ENCODE measurements at places on chromosomes 5 and 9.

- DNase-seq: no peak
These were observed 269.9 kb upstream of the PAPPA start for GRCh38 chr9:115883467-115884329.

DNA sequence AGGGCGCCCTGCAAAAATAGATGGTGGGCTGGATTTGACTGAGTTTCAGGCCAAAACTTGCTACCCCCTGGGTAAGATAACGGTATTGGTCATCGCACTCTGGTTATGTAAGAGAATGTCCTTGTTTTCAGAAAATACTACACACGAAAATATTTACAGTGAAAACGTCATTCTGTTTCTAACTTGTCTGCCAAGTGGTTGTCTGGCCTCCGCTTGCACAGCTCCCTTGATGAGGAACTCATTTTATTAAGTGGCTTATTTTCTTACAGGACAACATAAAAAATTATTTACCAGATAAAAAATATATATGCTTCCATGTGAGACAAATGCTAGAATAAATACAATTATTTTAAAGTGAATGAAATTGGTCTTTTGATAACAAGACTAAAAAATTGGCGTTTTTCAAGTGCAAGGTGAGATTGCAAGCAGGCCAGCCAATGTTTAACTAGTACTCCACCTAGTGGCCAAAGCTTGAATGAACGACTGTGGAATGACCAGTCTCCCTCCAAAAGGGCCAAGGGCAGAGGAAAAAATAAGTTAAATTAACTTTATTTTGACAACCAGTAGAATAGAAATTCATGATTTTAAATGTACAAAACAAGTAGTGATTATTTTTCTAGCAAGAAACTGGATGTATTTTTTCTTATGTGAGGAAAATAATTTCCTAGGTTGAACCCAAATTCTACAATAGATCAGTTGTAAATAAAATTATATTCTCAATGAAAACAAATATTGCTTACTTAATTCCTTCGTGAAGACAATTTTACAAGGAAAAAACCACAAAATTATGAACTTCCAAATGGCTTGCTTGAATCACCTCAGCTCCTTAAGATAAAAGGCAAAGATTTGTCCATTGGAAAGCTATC lies 93.2 kb downstream of the ZFAND5 start:
- peak; percentile 67 for DNase-seq

- DNase-seq: no peak
These were observed 32.6 kb downstream of the ADAMTS2 start for GRCh38 chr5:179312557-179313235.

- no peak for DNase-seq
These were observed 4.0 kb downstream of the LMBRD2 start for GRCh38 chr5:36147681-36148080.

DNA sequence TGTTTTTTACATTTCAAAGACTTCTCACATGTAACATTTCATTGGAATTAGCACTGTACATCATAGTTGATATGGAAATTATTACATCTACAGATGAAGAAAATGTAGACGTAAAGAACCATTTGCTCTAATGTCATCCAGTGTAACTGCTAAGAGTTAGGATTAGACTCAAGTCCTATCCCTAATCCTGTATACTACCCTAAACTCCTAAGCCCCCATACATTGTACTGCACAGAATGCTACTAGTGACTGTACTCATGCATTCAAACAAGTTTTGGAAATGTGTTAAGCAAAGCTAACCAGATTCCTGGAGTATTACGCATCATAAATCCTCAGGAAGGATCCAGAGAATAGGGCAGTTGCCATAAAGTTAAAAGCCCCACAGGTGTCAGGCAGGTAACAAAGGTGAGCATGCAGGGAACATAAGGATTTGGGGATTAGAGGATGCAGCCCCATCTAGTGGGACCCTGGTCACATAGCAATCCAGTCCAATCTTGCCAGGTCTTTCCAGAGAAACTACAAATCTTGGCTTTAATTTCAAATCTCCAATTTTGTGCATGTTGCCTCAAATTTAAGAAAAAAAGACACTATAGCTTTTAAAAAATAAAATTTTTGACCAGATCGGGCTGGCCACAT lies 32.0 kb downstream of the HAVCR1 start:
- DNase-seq: no peak

GRCh38 chr5:134555890-134556311 lies 30.4 kb downstream of the JADE2 start:
- DNase-seq: peak; percentile 73

DNA sequence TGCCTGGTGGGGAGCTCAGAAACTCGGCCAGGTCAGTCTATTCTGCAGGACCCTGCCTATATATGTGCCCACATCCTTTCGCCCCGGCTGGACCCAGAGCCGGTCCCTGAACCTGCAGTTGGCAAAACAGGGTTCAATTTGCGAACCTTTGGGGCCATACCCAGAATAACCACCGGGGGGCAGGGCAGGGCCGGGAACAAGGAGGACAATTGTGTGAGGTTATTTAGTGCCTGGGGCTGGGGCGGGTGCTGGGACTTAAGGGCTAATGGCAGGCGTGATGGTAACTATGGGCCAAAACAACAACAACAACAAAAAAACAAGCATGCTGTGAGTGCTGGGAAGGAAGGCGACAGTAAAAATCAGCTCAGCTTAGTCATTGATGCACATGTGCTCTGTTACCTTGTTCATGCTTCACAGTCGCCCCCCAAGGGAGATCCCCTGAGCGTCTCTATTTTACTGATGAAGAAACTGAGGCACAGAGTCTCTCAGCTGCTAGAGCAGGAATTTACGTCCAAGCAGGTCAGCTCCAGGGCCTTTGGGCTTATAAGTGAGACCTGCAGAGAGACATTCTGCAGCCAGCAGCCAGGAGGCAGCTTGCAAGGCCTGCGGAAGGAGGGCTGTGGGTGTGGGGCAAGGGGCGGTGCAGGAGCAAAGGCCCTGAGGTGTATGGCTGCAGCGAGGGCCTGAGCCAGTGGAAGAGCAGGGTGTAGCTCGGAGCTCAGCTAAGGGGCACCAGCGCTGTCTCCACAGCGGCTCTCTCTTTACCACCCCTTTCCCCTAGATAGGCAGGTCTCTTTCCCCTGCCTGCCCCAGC lies 106.0 kb downstream of the PHF2 start:
- DNase-seq: peak; percentile 86

DNA sequence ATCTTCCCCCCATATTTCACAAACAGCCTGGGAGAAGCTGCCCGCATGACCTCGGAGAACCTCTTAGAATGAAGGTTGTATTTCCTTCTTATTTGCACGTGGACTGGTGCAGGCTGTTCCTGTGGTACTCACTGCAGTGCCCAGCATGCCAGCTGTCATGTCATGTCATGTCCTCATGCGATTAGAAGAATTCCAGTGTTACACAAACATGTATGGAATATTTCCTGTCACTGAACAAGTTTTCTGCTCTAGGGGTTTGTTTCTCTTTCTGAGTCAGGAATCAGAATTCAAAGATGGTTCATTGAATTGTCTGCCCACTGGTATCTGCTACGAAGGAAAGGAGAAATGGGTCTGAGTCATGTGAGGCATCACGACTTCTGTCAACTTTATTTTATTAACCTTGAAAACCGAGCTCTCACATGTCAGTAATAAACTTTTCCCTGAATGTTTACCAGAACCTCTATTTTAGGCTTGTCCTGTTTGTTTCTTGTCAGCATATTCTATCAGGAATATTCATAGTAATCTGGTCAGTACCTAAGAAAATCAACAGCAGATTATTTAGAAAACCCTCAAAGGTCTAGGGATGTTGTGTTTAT lies 415.6 kb downstream of the GADD45G start:
- no peak for DNase-seq

DNA sequence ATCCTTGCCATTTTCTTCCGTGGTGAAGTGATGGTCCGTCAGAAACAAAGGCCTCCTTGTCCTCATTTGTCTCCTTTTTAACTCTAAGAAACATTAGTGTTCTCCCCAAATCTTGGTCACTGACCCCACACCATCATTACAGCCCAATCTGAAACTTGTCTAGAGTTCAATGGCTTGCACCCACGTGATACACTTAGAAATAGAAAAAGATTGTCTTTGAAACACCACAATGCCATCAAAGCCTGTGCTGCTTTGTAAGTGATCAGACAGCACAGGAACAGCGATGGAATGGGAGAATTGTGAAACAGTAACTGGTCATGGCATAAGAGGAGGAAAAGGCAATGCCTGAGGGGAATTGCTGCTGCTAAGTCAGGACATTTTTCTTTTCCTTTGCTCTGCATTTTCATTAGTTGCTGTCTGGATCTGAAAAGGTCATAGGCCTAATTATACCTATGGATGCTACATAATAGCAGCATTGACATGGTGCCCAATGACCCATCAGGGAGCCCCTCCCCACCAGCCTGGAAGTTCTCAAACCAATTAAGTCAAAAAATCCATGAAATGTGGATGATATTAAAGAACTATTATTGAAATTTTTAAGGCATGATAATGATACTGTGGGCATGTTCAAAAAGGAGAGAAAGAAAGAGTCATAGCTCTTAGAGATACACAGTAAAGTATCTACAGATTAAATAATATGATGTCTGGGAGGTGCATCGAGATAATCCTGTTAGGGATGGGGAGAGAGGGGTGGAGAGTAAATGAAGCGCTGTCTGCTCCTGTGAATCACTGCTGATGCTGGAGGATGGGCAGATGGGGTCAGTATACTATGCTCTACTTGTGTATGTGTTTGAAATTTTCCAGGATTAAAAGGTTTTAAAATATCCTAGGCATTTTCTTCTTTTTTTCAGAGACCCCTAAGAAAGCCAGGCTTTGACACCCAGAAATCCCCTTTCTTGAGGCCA lies 83.6 kb downstream of the ENC1 start:
- no peak for DNase-seq

DNA sequence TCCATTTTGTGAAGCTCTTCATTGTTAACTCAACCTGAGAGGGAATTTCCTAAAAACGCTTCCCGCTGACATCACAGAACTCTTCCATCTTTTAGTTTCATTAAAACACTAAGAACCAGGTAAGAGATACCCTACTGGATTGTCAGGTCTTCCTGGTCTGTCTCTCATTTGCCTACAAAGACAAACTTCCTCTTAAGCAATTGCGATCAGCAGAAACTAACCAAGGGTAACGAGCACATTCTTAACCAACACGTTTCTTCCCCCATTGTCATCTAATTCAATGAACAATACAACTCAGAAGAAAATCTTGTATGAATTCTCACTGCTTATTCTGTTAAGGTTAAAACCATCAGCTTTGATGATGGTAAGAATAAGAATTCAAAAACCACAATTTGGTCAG lies 6.6 kb downstream of the FBXW11 start:
- DNase-seq: no peak

DNA sequence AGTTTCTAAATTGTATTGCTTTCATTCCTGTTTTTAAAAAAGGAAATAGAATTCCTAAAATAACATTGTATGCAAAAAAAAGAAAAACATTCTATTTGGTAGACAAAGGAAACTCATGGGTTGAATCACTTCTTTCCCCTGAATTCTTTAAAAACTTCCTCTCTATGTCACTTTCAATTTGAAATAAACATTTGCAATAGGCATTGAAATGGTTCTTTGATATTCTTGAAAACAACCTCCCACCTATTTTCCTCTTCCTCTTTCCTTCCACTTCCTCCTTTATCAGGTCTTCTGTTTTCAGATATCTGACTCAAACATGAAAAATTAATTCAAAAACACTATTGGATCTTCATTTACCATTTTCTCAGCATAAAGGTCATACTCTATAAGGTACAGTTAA lies 442.0 kb upstream of the MEF2C start:
- DNase-seq: no peak

DNA sequence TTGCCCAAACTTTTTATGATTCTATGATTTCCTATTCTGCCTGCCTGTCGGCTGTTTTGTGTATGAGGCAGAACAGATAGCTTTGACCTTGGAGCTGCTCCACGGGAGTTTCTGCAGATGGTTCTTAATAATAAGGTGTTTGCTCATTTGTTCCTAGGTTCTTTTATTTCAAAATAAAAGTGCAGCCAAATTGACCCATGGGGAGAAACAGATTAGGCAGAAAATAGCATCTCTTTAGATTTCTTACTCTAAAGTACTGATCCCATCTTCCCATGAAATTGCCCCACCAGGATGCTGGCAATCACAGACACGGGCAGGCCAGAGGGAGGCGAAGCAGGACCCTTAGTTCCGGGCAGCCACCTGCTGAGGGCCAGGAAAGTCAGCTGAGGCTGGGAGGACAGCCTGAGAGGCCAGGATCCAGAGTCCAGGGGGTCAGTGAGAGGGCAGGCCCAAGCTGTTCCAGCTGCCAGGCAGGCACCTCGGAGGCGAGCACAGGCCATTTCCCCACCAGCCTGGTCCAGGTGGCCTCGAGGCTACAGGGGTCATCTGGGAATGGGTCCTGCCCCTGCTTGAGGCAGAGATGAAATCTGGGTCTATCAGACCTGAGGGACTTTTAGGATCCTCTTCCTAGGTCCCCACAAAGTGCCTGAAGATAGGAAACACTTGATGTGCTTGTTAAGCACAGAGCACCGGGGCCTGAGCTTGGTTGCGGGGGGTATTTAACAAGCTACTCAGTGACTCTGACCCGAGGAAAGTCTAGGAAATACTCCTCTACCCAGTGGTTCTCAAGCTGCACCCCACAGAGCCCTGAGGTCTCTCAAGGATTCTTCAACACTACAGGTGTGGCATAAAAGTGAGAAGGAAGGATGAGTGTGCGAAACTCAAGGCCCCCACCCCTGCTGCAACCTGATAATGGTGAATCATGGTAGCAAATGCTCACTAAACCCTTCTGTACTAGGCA lies 145.4 kb downstream of the CMYA5 start:
- no peak for DNase-seq

- DNase-seq: no peak
These were observed 18.3 kb downstream of the RANBP17 start for GRCh38 chr5:170880084-170880483.

- no peak for DNase-seq
These were observed 41.2 kb upstream of the PLPP1 start for GRCh38 chr5:55575815-55576583.

GRCh38 chr9:113154471-113154870 lies 3.7 kb downstream of the SLC31A2 start:
- DNase-seq: no peak

DNA sequence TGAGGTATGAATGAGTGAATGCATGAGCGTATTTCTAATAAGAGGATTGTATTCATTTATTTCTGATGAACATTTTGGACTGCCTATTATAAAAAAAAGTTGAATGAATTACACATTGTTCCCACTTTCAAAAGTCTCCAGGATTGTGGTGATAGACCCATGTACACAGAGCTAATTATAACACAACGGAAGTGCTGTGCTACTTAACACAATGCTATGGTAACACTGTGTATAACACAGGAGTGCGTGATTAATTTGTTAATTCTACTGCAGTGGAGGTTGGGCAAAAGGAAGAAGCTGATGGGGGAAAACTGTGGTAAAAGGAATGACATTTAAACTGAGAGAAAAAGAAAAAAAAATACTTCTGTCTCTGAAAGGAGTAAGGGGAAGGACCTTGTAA lies 147.8 kb upstream of the MEF2C start:
- DNase-seq: no peak

GRCh38 chr5:64318175-64318574 lies 152.5 kb downstream of the RNF180 start:
- DNase-seq: no peak

- no peak for DNase-seq
These were observed 24.8 kb downstream of the FYB1 start for GRCh38 chr5:39194466-39195136.

- no peak for DNase-seq
These were observed 396.5 kb upstream of the BRINP1 start for GRCh38 chr9:119765632-119766175.

Data from GM13976 (cell line).